Activated CD8-positive, alpha-beta memory T cell treated with anti-CD3 and anti-CD28 coated beads, Interleukin-2, amount 50 U/mL, for 4 hours (primary cell): ENCODE measurements at places on chromosomes 5 and 9.

DNA sequence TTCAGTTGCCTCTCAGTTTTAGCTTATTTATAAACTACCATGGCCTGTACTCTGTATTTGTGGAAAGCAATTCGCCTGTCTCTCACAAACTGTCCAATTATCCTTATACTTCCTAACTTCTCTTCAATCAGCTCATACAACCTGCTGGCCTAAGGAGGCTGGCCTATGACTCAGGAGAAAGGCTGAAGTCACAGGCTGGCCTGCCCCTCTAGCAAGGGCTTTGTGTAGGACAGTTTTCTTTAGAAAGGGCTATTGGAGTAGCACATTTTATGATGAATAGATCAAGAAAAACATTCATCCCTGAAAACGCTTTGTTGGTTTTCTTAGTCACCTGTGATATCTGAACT is 988.7 kb upstream of the ARRDC3 start:
- DNase-seq = no peak

DNA sequence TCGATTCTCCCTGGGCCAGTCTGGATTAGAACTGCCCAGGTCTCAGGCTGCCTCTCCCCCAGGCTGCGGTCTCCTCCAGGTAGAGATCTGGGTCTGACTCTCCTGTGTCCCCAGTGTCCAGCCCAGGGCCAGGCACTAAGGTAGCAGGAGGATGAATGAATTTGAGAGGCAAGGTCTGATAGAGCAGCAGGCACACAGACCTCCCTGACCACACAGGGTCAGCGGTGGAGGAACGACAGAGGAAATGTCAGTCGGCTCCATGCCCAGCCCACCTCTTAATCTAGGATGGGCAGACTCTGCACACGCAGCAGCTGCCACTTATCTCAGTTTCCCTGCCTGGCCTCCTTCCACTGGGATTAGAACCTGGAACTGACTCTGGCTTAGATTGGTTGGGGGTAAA is 272.7 kb upstream of the MVB12B start:
- no peak for DNase-seq

GRCh38 chr9:18333157-18333556 is 140.8 kb upstream of the ADAMTSL1 start:
- DNase-seq = no peak

DNA sequence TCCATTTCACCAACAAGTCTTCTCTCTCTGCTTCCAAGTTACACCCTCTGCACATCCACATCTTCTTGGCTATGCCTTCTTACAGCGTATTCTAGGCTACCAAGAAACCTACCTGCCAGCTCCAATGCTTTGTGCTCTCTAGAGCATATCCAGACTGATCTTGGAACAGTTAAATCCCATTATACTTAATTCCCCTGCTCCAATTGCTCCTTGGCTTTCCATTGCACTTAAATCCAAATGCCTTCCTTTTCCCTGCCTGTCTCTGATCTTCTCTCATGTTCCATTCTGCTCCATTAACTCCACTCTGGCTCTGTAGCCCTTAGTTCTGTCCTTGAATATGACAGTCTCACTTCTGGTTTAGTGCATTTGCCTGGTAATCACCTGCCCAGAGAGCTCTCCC is 322.4 kb downstream of the LRRC70 start:
- DNase-seq = no peak

DNA sequence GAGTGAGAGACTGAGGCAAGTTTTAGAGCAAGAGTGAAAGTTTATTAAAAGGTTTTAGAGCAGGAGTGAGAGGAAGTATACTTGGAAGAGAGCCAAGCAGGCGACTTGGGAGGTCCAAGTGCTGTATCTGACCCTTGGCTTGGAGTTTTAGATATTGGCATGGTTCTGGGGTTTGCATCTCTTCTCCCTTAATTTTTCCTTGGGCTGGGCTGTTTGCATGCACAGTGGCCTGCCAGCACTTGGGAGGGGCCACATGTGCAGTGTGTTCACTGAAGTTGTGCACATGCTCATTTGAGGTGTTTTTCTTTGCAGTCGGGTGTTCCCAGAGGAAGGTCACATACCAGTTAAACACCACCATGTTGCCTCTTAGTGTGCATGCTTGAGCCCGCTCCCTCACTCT is 464.1 kb downstream of the DMRT2 start:
- DNase-seq = no peak

- DNase-seq = no peak
These were observed 162.8 kb downstream of the GABRG2 start for GRCh38 chr5:162230348-162230747.

DNA sequence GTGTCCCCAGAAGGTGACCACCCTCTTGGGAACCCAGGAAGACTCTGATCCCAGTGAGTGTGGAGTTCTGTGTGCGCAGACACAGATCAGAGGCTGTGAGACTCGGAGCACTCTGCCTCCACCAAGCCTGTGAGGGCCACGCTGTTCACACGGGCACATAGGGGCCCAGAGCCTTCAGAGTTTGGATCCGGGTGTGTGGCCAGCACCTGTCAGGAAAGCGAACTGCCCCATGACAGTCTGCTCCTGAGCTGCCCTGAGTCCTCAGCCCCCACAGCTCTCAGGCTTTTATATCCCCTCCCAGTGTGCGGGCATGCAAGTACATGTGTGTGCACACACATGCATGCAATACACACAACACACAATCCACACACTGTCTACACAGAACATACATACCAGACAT is 161.8 kb upstream of the IRX2 start:
- DNase-seq = no peak

DNA sequence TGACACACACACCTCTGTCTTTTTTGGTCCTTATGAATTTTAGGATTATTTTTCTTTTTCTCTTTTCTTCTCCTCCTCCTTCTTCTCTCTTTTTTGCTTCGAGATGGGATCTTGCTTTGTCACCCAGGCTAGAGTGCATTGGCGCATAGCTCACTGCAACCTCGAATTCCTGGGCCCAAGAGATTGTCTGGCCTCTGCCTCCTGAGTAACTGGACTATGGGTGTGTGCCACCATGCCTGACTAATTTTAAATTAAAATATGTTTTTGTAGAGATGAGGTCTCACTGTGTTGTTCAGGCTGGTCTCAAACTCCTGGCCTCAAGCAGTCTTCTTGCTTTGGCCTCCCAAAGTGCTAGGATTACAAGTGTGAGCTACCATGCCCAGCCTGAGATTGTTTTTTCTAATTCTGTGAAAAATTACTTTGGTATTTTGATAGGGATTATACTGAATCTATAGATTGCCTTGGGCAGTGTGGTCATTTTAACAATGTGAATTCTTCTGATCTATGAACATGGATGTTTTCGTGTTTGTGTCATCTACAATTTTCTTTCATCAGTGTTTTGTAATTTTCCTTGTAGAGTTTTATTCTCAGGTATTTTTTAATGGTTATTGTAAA is 7.7 kb downstream of the AHRR start:
- no peak for DNase-seq
